ENCODE measurements at places on chromosomes 11 and 22. TPM values are rescaled to one million over a fixed set of nuclear protein-coding genes. Genes with fewer than 3 reads are reported as not detected.

Gene NLRP6
- total RNA-seq, result 1.4 TPM

Gene OR51S1
- total RNA-seq, result not detected

DNA sequence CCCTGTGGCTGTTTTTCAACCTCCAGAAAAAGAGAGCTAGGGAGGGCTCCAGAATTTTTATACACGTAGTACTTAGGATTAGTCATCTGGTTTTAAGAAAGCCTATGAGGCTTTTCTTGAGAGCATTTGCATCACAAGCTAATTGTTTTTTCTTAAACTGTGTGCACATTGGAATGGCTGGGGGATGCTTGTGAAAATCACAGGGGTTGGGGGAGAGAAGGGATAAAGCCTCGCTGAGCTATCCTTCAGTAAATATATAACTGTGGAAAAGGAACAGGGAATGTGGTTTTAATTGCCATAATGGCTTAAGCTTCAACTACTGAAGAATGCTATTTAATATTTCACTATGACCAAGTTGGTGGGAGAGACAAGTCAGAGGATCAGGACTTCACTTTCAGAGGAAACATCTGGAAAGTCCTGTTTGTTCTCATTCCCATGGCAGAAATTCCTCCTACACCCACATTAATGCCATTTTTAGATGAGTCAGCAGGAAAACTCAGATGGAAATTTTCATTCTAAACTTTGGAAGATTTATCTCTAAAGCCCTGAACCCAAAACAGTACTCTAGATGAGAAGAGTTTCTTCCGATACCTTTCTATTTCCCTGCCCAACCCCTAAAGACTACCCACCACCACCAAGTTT is 591.3 kb downstream of the LRRC4C start:
- no peak for DNase-seq

GRCh38 chr11:86447763-86448480 is 73.2 kb downstream of the CCDC81 start:
- no peak for DNase-seq

DNA sequence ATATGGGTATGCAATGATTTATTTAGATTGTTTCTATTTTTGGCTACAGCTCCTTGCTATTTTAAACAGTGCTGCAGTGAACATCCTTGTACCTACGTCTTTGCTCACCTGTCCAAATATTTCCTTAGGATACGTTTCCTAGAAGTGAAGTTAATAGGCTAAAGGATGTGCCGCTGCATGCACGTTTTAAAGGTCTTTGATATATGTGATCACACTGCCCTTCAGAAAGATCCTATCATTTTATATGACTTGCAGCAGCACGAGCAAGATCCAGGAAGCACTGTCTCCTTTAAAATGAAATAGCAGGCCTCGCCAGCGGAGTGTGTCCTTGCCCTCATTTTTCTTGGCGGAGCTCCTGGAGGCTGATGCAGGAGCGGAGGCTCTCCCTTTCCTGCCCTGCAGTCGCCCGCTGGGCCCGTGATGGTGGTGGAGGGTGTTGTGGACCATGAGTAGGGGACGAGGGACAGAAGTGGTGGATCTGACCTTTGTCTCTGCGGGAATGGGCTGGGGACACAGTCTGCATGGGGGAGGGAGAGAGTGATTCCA is 19.4 kb downstream of the RPS6KA4 start:
- DNase-seq, result no peak

DNA sequence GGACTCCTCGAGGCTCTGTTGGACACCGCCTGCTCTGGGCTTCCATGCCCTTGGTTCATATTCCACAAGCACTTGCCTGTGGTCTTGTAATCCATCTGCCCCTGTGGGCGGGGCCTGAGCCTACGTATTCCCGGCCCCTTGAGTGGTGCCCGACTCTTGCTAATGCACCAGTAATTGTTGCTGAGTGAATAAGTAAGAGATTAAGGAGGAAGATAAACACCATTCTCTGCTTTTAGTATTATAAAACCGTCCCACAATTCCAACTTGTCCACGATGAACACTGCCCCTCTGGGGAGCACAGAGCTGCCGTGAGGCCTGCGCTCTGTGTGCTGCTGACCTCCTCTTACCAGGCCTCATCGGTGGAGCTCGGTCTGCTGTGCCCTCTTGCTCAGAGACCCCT is 50.3 kb downstream of the MICAL2 start:
- DNase-seq, result peak; percentile 34

DNA sequence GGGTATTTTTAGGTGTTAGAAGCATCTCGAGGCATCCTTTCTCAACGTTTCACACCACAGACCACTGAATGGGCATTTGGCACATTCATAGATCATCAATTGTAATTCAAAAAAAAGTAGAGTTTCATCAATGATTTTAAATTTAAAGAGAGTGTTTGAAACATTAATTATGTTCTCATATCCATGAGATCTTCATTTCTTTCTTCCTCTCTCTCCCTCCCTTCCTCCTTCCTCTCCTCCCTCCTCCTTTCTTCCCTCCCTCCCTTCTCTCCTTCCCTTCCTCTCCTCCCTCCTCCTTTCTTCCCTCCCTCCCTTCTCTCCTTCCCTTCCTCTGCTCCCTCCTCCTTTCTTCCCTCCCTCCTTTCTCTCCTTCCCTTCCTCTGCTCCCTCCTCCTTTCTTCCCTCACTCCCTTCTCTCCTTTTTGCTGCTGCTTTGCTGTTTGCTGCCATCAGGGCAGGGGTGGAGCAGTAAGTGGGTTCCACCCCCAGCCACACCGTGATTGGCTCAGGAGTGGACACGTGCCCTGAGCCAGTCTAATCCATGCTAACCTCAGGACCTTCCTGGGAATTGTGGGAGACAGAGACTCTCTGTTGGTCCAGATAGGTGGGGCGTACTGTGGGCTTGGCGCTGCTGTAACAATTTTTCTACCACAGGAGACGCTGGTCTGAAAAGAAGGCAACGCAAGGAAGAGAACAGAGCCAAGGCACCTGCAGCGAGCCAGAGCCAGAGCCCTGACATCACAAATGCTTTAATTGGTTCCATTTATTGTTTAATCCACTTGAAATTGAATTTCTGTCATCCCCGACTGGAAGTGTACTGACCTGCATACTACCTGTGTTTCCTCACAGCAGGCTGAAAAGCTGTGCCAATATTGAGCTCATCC is 33.7 kb upstream of the APOBEC3A start:
- no peak for DNase-seq

DNA sequence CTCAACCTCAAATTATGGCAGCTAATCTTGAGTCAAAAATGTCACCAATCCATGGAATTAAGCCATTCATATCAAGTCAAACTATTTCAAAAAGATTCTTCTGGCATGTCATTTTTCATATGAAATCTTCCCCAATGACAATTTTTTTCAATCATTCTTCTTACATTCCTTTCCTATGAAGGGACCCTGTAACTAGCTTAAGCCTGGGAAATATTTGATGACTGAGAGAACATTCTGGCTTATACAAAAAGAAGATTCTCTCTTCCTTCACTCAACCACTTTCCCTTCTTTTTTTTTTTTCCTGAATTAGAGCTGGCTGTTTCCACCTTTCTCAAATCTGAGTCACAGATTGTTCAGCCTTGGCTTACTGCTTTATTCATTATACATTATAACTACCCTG is 903.7 kb downstream of the FAM181B start:
- no peak for DNase-seq

Gene RASSF10
- 9.6 TPM for total RNA-seq

DNA sequence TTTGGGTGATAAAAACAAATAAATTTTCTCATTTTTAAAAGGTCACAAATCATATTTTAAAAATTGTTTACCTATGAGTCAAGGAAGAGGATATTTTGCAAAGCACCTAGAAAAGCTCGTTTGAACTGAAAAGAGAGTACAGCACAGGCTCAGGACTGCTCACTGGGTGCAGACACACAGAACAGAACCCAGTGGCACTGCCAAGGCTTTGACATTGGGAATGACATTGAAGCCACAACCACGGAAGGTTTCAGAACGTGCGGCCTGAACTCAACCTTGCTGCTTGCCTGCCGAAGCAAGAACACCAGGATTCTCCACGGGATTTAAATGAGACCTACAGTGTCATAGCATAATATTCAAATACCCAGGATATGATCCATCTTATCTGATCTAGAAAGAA is 597.1 kb upstream of the B3GAT1 start:
- DNase-seq, result no peak

DNA sequence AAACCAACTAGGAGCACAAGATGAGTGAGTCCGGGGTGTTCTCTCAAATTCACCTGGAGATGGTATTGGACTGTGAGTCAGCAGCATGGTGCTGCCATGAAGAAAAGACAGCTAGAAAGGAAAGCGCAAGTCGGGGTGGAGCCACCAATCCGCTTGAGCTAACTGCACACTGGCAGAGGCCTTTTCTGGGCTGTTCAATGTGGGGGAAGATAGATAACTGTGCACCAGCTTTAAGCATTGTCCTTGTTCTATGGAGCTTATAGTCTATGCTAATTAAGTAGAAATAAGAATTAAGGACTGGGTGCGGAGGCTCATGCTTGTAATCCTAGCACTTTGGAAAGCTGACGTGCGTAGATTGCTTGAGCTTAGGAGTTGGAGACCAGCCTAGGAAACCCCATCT is 21.9 kb upstream of the SORL1-AS1 start:
- no peak for DNase-seq

Gene KRTAP5-11
- not detected for total RNA-seq

Gene EHD1
- total RNA-seq, result 64.5 TPM

DNA sequence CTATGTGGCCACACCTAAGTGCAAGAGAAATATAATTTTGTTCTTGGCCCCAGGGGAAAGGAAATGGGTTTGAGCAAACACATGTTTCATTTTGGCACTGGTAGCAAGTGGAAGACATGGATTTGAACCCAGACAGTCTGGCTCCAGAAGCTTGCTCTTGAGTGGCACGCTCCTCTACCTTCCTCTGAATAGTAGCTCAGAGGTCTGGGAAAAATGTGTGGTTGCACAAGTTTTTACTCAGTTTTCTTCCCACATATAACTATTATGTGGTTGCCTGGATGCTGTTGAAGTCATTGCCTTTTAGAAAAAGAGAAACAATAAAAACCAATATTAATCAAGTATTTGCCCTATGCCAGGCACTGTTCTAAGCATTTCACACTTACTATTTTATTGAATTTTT is 16.3 kb downstream of the PARVA start:
- no peak for DNase-seq

Gene IRAG1
- 16.3 TPM for total RNA-seq

GRCh38 chr11:104570078-104570701 is 328.1 kb downstream of the CASP12 start:
- no peak for DNase-seq

Gene TUB
- total RNA-seq, result 9.1 TPM

GRCh38 chr11:60485987-60486386 is 6.6 kb upstream of the MS4A12 start:
- peak; percentile 22 for DNase-seq

DNA sequence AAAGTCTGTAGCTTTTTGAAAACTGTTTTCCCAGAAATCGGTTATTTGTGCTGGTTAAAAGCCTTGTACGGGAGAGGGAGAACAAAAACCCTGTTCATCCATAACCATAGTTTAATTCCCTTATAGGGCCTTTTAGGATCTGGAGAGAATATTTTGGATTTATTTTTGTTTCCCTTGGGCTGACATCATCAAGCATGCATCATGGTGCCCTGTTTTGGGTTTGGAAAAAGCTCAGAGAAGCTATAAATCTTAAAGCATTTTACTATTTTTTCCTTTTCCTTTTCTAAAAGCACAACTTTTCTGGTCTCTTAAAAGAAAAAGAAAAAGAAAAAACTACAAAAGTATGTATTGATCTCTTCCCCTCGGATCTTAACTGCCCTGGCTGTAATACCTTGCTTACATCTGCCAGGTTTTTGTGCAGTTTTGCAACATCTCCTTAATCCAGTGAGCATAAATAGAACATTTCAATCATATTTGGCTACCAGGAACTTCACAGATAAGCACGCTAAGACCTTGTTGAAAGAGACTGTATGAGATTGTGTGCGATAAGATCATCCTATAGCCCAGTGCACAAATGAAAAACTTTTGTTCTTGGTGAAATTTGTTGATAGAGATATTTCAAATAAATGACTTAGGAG is 88.0 kb downstream of the ZBTB16 start:
- DNase-seq, result no peak

Gene PHETA2
- 7.3 TPM for total RNA-seq

GRCh38 chr11:3709977-3710376 is 38.8 kb upstream of the CHRNA10 start:
- no peak for DNase-seq

Gene GSTT2B
- 1.9 TPM for total RNA-seq

Gene F2
- total RNA-seq, result not detected

- DNase-seq, result no peak
Measured at GRCh38 chr11:44332665-44333064, 22.7 kb upstream of the ALX4 start.

DNA sequence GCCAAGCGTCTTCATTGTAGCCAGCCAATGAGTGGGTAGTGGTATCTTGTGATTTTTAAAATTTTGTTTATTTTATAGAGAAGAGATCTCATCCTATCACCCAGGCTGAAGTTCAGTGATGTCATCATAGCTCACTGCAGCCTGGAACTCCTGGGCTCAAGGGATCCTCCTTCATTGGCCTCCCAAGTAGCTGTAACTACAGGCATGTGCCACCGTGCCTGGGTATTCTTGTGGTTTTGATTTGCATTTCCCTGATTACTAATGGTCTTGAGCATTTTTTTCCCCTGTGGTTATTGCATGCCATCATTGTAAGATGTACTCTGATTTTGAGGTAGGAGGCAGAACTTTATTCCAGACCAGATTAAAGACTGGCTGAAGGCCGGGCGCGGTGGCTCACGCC is 2.4 kb upstream of the DENND6B start:
- no peak for DNase-seq

Gene KRTAP5-5
- not detected for total RNA-seq

All from upper lobe of left lung (tissue), 6 donors.